A549 treated with CpdA at 1 μM for 4 hours (cell line): ENCODE measurements at places on chromosomes 11 and 22. TPM values are rescaled to one million over a fixed set of nuclear protein-coding genes. Genes with fewer than 3 reads are reported as not detected.

The LGR4 gene
- total RNA-seq = 35.9 to 44.7 TPM (median 41.0 TPM) in 5 replicates

The KDM4D gene
- 0.43 to 0.60 TPM (median 0.56 TPM) in 5 replicates for total RNA-seq

The OR51B2 gene
- total RNA-seq = not detected in 5 replicates

The APOA5 gene
- not detected in 5 replicates for total RNA-seq

The MFRP gene
- not detected in 5 replicates for total RNA-seq

The MRGPRX4 gene
- total RNA-seq = not detected in 5 replicates

The CHRM1 gene
- total RNA-seq = 0.06 to 0.20 TPM in 2 of 5 replicates, not detected in the others

The PGA5 gene
- not detected in 5 replicates for total RNA-seq

The TENM4 gene
- total RNA-seq = 0.01 to 0.13 TPM (median 0.02 TPM) in 5 replicates

The NLRP14 gene
- total RNA-seq = 0.05 TPM in 1 of 5 replicates, not detected in the others

The TYR gene
- total RNA-seq = not detected in 5 replicates

The PRODH gene
- 0.28 to 1.3 TPM (median 0.54 TPM) in 5 replicates for total RNA-seq

The HYLS1 gene
- total RNA-seq = 15.8 to 17.6 TPM (median 16.2 TPM) in 5 replicates

The UBXN1 gene
- 113 to 129 TPM (median 124 TPM) in 5 replicates for total RNA-seq

The OR8H1 gene
- total RNA-seq = not detected in 5 replicates

The DBX1 gene
- total RNA-seq = not detected in 5 replicates

The C11orf21 gene
- total RNA-seq = not detected in 5 replicates

The GRM5 gene
- 0.03 TPM in 1 of 5 replicates, not detected in the others for total RNA-seq

The SAA4 gene
- not detected in 5 replicates for total RNA-seq

The OR4A16 gene
- not detected in 5 replicates for total RNA-seq

The TSPAN32 gene
- not detected in 5 replicates for total RNA-seq
